ENCODE measurements at places on chromosomes 2 and 18. TPM values are rescaled to one million over a fixed set of nuclear protein-coding genes. Genes with fewer than 3 reads are reported as not detected.
A peak's percentile ranks its signal among the peaks of the same experiment; 100 is the strongest.

DNA sequence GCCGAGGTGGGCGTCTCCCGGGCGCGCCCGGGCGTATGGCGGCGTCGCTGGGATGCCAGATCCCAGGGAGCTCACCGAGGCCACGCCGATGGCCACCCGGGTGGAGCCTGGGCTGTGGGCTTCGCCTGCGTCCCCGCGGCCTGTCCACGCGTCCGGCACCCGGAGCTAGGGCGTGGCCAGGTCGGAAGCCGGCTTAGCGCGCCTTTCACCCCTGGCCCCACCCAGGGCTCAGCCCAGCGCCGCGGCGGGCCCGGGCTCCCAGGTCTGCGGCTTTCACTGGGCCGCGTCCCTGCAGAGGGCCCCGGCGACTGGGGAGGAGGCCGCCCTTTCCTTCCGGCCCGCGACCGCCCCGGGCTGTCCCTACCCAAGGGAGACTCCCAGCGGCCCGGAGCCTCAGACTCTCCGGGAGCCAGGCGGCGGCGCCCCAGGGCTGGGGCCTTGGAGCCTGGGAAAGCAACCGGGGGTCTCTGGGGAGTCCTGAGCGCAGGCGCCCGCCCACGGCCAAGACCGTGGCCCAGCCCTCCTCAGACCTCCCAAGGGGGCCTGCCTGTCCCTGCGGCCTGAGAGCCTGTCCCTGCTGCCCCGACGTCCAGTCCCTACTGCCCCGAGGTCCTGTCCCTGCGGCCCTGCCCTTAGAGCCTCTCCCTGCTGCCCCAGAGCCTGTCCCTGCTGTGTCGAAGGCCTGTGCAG is 36.3 kb upstream of the ITM2C start:
- no peak for DNase-seq

GRCh38 chr18:79389689-79390088 is 6.0 kb upstream of the NFATC1 start:
- no peak for DNase-seq

DNA sequence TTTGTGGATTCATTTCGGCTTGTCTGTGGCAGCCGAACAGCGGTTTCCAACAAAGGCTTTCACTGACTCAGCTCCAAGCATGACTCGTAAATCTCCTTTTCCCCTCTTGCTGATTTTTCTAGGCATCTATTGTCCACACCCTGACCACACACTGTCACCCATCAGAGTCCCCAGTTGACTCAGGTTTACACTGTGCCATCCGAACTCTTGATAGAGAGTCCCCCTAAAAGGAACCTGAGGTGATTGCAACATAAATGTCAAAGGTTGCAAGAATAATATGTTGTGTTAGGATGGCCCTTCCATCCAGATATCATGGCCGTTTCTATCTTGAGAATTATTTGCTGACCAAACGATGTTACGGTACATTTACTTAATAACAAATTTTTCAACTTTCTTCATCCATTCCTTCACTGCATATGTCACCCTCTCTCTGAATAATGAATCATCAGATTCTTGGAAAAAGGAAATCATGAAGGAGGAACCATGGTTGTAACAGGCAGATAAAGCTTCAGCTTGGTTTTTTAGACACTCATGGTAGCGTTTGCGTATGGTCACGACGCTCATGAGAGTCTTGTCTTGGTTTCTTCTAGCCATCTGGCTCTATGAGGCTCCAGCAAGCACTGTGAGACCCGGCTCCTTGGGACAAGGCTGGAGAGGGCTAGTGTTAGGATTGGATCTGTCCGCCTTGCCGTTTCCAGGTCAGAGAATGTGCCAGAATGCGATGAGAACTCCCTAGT is 72.1 kb downstream of the NPAS2 start:
- DNase-seq: peak; percentile 58

DNA sequence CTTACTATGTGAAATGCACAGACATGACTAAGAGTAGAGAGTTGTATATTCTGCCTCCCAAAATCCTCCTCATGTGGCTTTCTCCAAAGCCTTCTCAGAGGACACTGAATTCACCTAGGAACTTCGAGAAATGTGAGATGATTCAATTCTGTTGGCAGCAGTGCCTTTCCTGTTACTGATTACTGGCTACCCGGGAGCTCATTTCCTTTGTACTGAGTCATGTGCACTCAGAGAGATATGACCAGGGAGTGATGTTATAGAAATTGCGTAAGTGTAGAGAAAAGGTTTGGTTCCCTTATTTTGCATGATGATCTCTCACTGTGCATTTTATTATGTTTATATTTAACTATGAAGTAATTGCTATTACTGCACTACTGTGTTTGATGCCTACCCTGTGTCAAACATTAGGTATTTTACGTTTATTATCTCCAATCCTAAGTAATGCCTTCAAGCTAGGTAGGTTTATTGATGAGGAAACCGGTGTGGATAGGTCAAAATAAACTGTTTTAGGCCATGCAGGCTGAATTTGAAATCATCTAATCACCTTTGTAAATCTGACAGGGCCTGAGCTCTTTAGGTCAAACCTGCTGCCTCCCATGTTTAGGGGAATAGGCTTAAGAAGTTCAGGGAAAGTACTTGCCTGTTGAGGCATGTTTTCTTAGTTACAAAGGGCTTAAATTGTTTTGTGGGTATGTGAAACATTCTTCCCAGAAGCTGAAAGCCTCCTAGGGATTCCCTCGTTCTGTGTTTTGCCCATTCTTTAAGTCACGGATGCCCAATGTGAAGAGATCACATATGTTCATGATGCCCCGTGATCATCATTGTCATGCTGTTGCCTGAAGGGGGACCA is 86.8 kb downstream of the FMNL2 start:
- peak; percentile 95 for DNase-seq

DNA sequence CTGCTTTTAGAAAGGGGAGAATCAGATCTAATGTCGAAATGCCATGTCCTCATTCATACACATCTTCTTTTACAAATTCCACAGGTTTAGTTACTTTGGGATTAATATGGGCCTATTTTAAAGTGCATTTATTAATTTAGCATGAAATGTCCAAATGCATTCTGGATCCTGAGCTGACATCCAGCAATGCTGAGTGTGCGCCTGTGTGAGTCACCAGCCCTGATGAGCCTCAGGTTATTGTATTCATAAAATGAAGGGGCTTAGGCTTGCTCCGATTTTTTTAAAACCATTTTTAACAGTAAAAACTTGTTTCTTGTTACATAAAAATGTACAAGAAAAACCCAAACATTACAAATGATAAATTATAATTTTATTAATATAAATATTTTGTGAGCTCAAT is 94.1 kb downstream of the SH3YL1 start:
- no peak for DNase-seq

DNA sequence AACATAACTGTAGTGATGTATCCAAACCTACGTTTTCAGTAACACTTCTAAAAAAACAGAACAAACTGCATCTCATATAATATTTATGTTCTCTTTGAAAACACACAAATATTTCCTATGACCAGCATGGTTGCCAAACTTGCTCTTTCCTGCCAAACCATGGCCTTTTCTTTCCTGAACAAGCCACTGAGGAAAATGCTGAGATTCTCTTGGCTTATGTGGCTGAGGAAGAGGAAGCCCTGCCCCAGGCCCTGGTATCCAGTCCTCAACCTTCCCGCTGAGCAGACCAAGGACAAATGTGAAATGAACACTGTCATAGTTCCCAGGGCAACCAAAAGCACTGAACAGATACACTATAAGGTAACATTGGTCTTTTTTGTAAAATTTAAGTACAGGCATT is 35.9 kb upstream of the NARS1 start:
- peak; percentile 50 for DNase-seq

DNA sequence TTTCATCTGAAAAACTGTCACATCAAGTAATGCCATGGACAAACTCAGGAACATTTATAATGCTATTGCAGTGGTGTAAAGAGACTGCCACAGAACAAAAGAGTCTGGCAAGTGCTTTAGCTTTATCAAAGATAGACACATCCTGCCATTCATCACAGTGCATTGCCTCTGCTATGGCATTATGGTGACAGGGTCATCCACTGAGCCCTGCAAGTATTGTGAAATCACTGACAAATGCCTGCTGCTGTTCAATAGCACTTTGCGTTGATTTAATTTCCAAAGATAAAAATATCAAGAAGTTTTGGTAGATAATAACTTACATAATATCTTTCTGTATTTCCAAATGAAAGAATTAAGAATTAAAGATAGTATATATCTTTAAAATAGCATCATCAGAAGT is 38.7 kb downstream of the NYAP2 start:
- DNase-seq: no peak

- DNase-seq: no peak
Observed at GRCh38 chr18:13261661-13262357, 43.2 kb downstream of the LDLRAD4 start.

GRCh38 chr2:182447163-182447562 is 20.3 kb upstream of the PDE1A start:
- no peak for DNase-seq

DNA sequence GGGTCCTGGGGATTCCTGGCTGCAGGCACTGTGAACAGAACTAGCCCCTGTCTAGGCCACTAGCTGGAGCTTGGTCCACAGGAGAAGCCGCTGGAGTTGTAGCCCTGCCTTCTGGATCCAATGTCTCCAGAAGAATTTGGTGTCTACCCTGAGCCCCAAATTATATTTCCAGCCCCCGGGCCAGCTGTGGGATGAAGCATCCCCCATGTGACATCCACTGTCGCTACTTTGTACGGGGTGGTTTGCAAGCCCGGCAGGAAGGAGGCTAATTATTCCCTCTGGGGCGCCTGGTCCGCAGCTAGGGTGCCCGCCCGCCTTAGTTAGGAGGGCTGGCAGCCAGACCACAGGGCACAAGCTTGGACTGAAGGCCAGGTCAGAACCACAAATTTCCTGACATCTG is 106.5 kb downstream of the SMAD7 start:
- DNase-seq: no peak

DNA sequence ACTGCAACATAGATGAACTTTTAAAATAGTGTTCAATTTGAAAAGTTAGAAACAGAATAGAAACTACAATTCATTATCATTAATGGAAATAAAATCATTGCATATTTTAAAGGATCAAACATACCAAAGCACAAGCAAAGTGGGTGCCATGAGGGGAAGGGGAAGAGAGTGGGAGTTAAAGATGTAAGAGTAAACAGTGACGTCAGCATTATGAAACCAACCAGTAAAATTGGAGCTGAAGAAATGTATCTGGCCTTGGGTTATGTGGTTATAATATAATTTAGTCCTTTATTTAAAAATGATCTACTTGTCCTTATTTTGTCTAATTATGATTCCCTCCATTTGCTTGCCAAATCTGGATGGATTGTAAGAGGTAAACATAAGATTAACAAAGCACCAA is 6.0 kb downstream of the LINC00305 start:
- DNase-seq: no peak

Gene KLF7
- total RNA-seq: 8.7 TPM

Gene ZNF519
- 1.4 TPM for total RNA-seq

Gene CDK15
- total RNA-seq: not detected

Gene TTC21B
- total RNA-seq: 15.7 TPM
